Central memory CD4-positive, alpha-beta T cell (primary cell): ENCODE measurements at places on chromosomes 6 and 20.

DNA sequence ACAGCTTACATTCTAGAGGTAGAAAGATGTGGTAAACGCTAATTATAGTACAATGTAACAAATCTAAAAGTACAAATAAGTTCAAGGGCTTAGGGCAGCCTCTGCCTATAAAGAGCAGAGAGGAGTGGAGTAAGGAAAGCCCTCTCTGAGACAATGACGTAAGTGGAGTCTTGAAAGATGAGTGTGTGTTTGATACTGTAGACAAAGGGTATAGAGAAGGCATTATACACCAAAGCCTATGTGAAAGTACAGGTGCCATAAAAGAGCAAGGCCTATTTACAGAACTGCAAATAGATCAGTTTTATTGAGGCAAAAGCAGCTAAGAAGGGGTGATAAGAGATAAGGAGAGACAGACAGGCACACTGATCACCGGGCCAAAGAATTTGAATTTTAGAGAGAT lies 10.9 kb downstream of the GOPC start:
- no peak for DNase-seq

GRCh38 chr20:60087563-60088105 lies 129.4 kb downstream of the CDH26 start:
- no peak for DNase-seq

DNA sequence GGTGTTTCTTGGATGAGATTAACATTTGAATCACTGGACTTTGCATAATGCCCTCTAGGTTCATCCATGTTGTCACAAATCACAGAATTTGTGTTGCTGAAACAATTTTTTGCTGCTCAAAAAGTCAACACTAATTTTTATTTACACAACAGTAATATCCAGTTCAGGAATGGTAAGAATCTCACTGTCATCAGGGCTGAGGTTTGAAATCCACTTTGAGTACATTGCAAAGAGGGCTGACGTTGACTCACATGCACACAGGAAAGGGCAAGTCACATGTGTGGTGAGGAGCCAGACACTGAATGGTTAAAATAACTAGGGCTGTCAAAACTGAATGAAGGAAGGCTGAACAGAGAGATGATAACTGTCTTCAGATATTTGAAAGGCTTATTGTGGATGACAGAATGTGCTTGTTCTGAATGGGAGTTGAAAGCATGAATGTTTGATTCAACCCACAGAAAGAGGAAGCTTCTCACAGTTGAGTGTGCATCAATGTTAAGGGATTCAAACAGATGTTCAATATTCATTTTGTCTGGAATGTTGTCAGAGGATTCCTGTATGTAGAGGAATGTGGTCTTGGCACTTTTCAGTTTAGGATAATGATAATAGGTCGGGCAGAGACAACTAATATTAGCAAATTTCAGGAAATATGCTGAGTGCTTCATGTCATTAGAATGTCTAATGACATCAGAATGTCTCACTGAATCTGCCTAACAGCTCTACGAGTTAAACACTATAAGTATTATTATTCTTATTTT lies 3.6 kb upstream of the ADGRG6 start:
- DNase-seq: no peak

DNA sequence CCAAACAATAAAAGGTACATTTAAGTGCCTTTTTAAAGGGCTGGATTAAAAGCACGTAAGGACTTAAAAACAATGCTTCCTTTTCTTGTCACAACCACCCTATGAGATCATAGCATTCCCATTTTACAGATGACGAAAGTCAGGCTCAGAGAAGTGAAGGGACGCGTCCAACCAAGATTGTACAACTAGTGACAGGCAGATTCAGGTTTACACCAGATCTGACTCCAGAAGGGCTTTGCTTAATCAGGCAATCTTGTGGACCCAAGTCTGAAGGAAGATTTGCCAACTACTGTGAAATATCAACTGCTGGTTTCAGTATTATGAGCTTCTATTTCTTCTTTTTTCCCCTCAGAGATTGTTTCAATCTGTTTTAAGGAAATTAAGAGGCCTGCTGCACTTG lies 877 bp downstream of the ENPP4 start:
- no peak for DNase-seq

DNA sequence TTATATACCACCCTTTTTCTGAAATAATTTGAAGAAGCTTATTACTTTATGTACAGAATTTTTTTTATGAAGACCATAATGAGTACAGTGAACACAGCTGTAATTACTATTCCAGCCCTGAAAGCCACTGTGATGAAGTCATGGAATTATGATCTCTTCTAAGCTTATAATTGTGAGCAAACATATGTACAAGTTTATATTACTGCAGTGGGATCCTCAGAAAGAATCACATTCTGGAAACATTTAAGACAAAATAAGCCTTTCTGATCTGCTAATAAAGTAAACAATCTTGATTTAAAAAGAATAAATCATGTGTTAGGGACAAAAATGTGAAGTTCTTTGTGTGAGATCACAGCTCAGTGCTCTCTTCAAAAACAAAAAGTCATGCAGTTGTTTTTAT lies 560.4 kb downstream of the CD109 start:
- DNase-seq: no peak

DNA sequence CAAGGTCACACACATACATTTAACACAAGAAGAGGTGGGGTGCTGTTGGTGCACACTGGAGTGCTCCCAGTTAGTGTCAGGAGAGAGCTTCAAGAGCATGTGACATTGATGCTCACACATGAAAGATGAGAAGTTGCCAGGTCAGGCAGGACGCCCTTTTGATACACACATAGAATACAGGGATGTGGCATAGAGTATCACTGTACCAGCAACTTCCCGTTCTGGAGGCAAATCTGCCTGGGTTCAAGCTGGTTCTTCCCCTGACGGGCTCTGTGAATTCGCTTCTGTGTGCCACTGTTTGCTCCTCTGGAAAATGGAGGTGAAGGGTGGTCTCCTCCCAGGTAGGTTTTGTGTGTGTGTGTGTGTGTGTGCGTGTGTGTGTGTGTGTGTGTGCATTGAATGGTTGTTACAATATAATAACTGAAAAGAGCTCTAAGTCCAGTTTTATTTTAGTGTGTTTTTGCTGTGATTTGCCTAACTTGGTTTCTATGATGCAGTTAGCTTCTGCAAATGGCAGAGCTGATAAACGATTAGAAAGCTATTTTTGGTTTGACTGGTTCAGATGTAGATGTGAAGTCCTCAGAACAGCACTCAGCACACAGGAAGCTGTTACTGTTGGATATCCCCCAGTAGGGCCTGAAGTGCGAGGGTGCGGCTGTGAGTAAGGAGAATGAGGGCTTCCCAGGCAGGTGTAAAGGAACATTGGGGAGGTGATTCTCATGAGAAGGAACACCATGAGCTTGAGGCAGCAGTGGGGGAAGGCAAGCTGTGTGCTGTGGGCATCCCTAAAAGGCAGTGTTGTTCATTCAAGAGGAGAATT lies 53.4 kb downstream of the HIVEP1 start:
- no peak for DNase-seq

DNA sequence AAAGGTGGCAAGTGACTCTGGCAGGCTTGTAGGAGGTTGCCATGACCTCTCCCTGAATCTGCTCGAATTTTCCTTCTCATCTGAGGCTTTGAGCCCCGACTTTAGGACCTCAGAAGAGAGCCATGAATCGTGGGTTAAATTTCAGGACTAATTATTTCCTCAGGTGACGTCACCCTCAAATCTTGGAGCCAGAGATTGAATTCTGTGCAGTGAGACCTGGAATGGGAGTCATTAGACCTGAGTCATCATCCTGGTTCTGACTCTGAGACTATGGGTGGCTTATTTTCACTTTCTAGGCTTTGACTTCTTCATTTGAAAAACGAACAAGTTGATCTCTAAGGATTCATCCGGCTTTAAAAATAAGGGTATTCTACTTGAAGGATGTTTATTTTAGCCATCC lies 48.5 kb upstream of the PDYN start:
- DNase-seq: no peak

- DNase-seq: no peak
Observed at GRCh38 chr6:3321042-3321441, 62.3 kb downstream of the PSMG4 start.

- DNase-seq: no peak
Observed at GRCh38 chr20:63942969-63943807, 13.0 kb downstream of the UCKL1 start.

DNA sequence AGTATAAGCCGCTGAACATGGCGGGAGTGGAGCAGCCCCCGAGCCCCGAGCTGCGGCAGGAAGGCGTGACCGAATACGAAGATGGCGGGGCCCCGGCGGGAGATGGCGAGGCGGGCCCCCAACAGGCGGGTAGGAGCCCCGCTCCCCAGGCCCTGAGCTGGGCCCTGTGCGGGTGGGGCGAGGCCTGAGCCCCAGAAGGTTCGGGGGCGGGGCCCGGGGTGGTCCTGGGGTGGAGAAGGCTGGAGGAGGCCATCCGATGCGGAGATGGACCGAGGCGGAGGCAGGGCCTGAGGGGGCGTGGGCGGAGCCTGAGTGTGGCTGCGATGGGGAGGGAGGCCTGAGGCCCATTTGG lies 7.1 kb downstream of the L3MBTL1 start:
- no peak for DNase-seq

- DNase-seq: no peak
Observed at GRCh38 chr6:135089901-135090300, 35.3 kb upstream of the HBS1L start.

DNA sequence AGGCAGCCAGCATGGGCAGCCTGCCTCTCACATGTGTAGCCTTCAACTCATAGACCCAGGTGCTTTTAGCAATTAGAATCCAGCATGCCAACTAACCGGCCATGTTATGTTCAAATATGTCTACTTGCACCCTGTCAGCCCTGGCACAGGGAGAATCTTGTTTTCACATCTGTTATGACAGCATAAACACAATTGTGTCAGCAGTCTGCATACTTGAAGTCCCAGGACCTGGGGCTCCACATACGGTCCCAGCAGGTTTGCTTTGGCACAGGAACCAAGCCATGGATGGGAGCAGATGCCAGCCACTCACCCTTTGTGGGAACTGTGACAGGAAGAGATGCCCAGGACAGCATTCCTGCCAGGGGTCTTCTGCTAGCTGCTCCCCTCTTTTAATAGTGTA lies 67.2 kb upstream of the SYNDIG1 start:
- no peak for DNase-seq

GRCh38 chr6:90397929-90398674 lies 101.5 kb upstream of the BACH2 start:
- peak; percentile 77 for DNase-seq

DNA sequence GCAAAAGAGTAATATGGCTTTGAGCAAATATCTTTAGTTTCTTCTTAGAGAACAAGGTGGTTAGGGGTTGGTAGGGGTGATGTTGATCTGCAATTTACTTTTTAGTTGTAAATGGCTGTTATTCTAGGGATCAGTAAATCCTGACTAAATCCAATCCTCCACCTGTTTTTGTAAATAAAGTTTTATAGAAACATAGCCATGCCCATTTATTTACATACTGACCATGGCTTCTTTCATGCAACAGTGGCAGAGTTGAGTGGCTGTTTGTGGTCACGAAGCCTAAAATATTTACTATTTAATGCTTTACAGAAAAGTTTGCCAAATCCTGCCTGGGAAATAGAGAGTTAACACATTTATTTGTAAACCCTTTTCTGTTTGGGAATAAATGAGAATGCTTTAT lies 14.7 kb downstream of the HIVEP1 start:
- no peak for DNase-seq

GRCh38 chr6:136795386-136795785 lies 3.1 kb upstream of the MAP3K5 start:
- DNase-seq: no peak

GRCh38 chr6:153539602-153540001 lies 408.5 kb upstream of the RGS17 start:
- no peak for DNase-seq

DNA sequence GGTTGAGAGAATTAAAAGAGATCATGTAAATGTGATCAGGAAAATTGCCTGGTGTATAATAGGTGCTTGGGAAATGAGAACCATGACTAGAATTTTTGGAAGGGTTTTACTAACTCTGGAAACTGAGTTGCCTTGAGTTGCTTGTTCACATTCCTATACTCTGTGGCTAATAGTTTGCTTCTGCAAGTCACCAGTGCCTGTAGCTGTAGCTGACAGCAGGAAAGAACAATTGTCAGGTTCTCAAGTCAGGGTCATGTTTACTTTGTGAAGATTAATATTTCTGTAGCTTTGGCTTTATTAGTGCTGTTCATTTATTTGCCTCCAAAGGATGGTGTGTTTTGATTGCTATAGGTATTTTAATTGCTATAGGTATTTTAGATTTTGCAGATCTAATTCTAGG lies 86.5 kb downstream of the EYA2 start:
- no peak for DNase-seq

- no peak for DNase-seq
Observed at GRCh38 chr6:129136751-129137150, 253.8 kb downstream of the LAMA2 start.

DNA sequence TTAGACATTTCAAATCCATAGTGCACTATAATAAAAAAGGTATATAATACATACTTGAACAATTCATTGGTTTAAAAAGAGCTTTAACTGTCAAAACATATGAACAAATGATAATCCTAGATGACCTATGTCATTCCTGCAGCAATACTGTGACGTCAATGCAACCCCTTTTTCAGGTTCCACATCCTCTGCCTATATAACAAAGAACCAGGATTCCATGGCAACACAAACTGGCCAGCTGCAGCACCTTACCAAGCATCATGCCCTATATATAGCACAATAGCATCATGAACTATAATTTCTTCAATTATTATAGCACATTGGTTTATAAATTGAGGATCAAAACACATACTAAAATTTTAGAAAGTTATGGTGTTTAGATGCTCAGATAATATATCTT lies 578 bp upstream of the PTCHD4 start:
- no peak for DNase-seq

- no peak for DNase-seq
Observed at GRCh38 chr6:163718537-163718936, 304.0 kb downstream of the QKI start.

- no peak for DNase-seq
Observed at GRCh38 chr6:129790785-129791184, 70.3 kb downstream of the TMEM244 start.

DNA sequence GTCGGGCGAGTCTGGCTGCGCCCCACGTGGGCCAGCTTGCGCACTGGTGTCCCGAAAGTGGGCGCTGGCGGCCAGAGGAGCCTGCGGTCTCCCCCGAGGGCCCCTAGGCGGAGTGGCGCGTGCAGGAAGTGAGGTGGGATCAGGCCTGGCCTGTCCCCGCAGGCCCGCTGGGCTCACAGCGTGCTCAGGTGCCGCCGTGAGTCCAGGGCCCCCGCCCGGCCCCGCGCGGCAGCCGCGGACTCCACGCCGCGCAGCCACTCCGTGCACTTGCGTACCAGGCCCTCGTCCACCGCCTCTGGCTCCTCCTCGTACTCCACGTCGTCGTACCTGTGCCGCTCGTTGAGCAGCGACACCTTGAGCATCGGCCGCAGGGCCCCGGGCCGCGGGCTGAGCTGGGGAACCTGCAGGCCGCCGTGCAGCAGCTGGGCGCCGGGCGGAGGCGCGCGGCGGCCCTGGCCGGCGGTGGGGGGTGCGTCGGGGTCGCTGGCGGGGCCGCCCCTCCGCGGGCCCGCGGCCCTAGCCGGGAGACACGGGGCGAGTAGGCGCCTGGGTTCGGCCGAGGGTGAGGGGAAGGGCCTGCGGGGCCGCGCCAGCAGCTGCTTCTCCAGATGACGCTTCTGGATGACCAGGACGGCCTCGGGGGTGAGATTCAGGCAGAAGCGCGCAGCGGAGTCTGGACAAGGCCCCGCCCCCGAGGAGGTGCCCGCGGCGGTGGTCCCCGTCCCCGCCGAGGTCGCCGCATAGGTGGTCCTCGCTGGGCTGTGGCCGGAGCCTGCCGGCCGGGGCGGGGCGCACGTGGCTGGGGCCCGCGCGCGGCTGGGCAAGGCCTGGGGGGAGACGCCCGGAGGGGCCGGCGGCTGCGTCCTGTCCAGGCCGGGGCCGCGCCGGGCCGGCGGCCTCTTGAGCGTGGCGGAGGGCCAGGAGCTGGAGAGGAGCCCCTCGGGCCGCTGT lies 835 bp downstream of the PRR18 start:
- no peak for DNase-seq
